ENCODE measurements at places on chromosomes 4 and X. TPM values are rescaled to one million over a fixed set of nuclear protein-coding genes. Genes with fewer than 3 reads are reported as not detected.

TMPRSS11F gene
- not detected for total RNA-seq

MAGEC1 gene
- total RNA-seq, result not detected

TLR6 gene
- total RNA-seq, result 3.6 TPM

PHKA1 gene
- total RNA-seq, result 5.9 TPM

CITED1 gene
- total RNA-seq, result not detected

AFF2 gene
- total RNA-seq, result 1.4 TPM

ENOPH1 gene
- total RNA-seq, result 57.0 TPM

H2BW1 gene
- total RNA-seq, result not detected

SAT1 gene
- 424 TPM for total RNA-seq

DCHS2 gene
- total RNA-seq, result not detected

GAGE12J gene
- not detected for total RNA-seq

PGAM4 gene
- not detected for total RNA-seq

BMX gene
- total RNA-seq, result not detected

DNA sequence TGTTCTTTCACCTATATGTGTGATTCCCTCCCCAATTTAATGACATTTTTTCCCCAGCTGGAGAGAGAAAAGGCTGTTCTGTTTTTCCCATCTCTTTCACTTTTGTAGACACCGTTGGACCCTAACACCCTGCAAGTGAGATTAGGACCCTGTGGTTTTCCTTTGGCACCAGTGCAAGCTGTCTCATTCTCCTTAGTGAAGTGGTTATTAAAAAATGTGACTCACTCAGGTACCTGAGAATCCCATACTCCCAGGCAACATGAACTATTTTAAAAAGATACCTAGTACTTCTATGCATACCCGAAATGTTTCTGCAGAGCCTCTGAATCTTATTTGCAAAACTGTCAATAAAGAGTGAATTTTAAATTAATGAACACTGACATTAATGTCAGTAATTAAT, 175.7 kb upstream of the TBC1D9 start:
- no peak for DNase-seq

- DNase-seq, result no peak
These were observed 4.3 kb upstream of the AGA start for GRCh38 chr4:177446586-177446985.

- no peak for DNase-seq
These were observed 57.6 kb downstream of the RFC1 start for GRCh38 chr4:39308611-39309010.

DNA sequence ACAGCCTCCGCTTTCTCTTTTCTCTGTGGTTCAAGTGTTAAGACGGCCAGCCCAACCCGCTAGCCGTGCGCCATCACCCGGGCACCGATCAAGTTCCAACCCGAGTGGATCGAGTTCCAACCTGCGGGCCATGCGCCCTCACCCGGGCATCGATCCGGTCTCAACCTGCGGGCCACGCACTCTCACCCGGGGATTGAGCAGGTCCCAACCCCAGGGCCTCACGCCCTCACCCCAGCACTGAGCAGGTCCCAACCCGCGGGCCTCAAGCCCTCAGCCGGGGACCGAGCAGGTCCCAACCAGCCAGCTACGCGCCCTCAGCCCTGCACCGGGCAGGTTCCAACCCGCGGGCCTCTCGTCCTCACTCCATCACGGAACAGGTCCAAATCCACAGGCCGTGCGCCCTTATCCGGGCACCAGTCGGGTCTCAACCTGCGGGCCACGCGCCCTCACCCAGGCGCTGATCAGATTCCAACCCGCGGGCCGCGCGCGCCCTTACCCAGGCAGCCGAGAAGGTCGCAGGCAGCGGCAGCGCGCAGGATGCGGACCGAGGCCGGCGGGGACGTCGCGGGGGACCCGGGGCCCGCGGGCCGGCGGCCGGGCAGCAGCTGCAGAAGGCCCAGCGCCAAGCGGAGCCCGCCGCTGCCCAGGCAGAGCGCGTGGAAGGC, 443 bp downstream of the GPR143 start:
- DNase-seq, result no peak

DNA sequence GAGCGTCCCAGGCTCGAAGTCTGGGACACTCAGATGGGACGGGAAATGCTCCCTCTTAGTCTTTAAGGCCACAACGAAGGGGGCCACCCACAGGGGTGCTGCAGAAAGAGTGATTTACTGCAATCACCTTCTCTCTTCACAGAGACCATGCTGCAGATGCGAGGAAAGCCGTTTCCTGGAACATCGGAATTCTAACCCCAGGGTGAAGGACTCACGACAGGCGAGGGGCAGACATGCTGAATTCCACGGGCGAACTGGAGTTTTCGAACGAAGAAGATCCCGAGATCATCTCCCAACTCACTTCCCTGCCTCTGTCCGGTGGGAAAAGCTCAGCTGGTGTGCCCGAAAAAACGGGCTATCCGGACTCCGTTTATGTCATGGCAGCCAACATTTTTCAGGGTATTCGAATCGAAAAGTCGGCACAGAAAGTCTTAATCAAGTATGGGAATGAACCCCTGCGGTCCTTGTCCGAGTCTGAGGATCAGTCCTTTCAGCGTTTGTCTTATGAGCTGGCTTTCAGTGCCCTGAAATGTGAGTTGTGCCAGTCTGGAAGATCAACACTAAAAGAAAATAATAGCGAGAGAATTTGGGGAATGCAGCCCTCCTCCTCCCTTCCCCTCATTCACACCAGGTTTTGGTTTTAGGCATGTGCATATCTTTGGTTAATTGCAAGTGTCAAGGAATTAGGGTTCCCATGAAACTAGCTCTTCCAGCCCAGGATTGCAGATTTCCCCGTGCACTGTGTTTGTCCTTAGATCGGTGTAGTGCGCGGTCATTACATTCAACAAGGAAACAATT, 905 bp downstream of the NSUN7 start:
- DNase-seq, result no peak

DNA sequence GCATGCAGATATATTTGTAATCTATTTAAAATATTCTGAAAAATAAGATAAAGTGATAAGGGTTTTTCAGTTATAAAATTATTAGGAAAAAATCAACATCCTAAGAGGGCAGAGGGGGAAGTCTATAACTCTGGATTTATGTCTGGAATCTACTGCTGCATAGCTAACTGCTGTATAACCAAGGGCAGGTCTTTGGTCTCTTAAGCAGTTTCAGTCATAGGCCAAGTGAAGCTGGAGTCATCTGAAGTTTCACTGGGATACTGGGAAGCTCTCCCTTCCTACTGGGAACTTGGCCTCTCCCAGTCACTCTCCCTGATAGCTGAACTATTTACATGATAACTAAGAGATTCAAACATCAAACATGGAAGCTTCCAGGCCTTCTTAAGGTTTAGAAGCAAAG, 1409.9 kb upstream of the PCDH7 start:
- no peak for DNase-seq

GRCh38 chrX:28552882-28553829, 34.1 kb upstream of the IL1RAPL1 start:
- DNase-seq, result no peak

DNA sequence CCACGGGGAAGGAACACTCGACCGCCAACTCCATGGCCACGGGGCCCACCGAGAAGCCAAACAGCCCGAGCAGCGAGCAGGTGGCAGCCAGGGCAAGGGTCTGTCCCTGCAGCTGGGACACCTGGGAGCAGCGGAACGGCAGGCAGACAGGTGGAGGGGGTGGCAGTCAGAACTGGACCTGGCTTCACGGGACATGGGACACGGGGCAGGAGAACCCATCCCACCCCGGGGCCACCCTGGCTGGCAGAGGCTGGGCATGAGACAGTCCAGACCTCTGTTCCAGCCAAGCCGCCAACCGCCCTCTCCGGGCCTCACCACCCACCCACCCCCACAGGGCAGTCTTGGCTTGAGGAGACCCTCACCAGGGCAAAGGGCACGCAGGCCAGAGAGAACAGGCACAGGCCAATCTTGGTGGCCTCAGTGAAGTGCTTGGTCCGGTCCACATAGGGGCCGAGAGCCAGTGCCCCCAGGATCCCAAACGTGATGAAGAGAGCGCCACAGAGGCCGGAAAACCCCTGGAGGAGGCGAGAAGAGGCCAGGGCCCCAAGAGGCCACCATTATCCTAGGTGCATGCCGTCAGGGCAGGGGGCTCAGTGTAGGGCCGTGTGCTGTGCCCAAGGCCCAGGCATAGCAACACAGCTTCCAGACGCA, 5.6 kb downstream of the SLC49A3 start:
- no peak for DNase-seq

GRCh38 chr4:57607566-57608180, 497.5 kb upstream of the IGFBP7 start:
- DNase-seq, result no peak

DNA sequence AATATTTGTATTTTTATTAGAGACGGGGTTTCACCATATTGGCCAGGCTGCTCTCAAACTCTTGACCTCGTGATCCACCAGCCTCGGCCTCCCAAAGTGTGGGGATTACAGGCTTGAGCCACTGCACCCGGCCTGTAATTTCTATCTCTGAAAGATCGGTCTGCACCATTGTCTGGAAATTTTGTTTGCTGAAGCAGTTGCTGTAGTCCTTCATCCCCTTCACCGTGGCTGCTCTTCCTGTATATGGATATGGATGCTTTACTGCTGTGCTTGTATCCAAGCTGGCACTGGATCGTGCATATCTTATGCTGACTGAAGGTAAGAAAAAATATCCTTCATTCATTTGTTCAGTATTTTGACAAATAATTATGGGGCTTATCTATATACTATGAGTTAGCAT, 338.4 kb upstream of the GNPDA2 start:
- no peak for DNase-seq

- DNase-seq, result no peak
These were observed 552.6 kb downstream of the PCDH19 start for GRCh38 chrX:99857455-99857854.

DNA sequence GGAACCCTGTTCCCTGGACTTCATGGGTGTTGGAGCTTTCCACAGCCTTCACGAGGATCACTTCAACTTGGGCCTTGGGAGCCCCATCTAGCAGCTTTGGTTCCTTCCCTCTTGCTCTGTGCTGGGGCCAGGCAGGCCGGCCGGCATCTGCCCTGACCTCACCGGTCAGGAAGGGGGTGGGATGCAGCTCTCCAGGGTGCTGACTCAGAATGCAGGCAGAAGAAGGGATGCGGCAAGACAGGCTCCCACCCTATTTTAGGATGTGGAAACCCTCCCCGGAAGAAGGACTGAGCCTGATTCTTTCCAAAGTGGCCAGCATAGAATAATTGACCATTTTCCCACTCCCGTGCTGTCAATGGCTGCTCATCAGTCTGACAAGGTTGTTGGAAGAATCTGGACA, 47.1 kb downstream of the FHDC1 start:
- no peak for DNase-seq

DNA sequence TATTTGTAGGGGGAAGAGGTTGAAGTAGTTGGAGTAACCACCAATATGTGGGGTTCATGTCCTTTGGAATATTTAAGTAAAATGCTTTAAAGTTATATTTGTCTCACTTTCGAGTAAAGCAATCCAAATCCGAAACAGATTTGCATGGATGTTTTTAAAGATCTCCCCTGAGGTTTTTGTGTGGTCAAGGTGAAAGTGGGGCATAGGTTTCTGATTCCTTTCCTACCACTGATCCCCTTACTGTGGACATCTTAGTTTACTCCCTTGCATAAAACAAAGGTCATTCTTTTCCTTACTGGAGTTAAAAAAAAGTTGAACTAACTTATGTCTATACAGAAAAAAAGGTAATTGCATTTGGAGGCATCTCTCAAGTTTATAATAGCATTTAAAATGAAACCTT, 71.9 kb upstream of the PHOX2B start:
- no peak for DNase-seq

- no peak for DNase-seq
These were observed 76.5 kb upstream of the NRK start for GRCh38 chrX:105745863-105746262.

DNA sequence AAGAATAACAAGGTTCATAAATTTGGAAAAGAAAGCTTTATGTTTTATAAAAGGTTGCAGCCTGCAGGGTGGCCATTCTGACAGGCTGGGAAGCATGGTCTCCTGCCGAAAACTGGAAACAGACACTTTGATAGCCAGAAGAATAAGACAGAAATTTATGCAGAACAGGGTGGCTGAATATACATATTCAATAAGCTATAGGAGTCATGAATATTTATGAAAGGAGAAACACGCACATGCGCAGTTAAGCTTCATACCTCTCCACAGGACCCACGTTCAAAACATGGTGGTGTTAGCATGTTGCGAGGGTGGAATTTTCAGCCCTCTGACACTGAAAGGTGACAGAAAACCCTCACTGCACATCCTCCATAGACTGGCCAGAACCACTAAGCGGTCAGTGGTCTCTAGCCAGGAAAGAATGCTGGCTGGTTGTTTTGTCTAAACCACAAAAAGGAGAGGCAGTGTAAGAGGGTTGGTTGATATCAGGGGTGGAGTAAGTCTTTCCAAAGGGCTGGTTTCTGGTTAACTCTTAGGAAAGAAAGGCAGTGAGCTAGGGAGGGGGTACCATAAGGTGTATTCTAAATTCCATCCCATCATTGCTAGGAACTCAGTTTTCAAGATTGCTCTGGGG, 58.2 kb downstream of the ANXA10 start:
- DNase-seq, result no peak

- DNase-seq, result no peak
These were observed 272.5 kb downstream of the ADAM29 start for GRCh38 chr4:175190654-175191053.

- no peak for DNase-seq
These were observed 122.9 kb downstream of the LDB2 start for GRCh38 chr4:16775411-16776154.

DNA sequence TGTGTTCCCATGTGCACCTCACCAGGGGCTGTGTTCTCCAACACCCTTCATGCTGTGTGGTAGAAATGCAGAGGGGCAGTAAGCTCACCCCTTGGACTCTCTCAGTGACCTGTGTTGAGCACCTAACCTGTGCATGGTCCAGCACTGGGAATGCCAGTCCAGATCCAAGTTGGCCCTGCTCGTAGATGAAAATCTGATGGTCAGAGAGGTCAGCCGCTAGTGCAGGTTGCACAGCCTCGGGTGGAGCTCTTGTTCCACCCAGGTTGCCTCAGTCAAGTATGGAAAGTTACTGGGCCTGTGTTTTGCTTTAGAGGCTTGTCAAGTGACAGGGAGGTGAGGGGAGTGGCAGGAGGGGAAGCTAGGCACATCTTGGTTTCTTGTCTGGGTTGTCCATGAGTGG, 51.3 kb downstream of the NOP14 start:
- no peak for DNase-seq

GRCh38 chrX:69919749-69920148, 130.0 kb downstream of the AWAT2 start:
- no peak for DNase-seq

- DNase-seq, result no peak
These were observed 41.6 kb upstream of the GIMD1 start for GRCh38 chr4:106409901-106410889.

Data from activated T-cell treated with anti-CD3 and anti-CD28 coated beads, Interleukin-2, amount 50 U/mL, for 72 hours (primary cell).